ENCODE measurements at places on chromosomes 11 and 22.

- DNase-seq: no peak
Observed at GRCh38 chr11:2563213-2564007, 118.6 kb downstream of the KCNQ1 start.

GRCh38 chr11:121417607-121418006, 34.5 kb upstream of the SORL1 start:
- DNase-seq: no peak

DNA sequence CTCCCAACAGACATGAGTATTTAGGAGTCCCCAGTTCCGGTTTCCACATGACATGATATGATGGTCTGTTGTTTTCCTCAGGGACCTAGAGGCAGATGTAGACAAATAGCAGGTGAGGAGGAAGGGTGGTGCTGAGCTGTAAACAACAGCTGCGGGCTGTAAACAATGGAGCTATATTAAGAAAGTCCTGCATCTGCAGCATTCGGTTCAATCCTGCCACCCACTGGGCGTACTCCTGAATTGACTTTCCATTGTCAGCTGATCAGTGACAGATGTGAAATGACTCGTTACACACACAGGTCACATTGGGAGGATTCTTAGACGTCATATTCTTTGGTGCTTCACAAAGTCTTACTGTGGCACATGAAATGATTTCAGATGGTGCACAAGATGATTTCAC, 26.8 kb upstream of the RAG1 start:
- peak; percentile 36 for DNase-seq

- DNase-seq: no peak
Observed at GRCh38 chr11:57205041-57205641, 23.4 kb downstream of the LRRC55 start.

DNA sequence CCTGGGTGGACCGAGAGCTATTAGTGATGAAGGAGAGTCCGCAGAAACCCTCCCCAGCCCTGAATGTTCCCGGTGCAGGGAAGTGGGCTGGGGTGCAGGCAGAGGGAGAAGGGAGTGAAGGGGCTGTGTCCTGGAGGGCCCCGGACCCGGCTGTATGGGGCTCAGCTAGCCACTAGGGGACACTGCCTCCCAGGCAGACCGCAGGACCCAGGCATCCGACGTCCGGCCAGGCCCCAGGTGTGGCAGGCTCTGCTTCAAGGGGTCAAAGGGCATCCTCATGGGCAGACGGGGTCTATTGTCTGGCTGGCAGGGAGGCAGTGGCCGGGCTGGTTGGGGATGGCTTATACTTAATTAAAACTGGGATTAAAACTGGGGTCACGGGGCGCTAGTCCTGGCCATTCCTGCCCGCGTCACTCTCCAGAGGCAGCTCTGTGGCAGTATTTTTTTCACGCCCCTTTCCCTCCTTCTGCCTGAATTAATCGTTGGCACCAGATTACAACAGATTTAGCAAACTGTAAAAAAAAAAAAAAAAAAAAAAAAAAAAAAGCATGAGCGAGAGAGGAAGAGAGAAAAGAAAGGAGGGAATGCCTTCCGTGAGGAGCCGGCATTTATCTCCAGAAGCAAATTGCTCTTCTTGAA, 5.1 kb downstream of the FLRT1 start:
- DNase-seq: no peak

DNA sequence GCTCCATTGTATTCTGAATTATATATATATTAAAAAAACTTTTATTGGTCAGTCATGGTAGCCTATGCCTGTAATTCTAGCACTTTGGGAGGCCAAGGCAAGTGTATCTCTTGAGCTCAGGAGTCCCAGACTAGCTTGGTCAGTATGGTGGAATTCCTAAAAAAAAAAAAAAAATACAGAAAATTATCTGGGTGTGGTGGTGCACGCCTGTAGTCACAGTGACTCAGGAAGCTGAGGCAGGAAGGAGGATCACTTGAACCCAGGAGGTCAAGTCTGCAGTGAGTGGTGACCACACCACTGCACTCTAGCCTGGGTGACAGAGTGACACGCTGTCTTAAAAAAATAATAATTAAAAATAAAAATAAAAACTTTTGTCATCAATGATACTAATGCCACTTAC, 133.2 kb downstream of the FAT3 start:
- no peak for DNase-seq

- DNase-seq: no peak
Observed at GRCh38 chr22:44571566-44572413, 73.8 kb upstream of the RTL6 start.

GRCh38 chr22:19814428-19814827, 40.2 kb downstream of the GNB1L start:
- DNase-seq: no peak

GRCh38 chr22:27726686-27727449, 74.7 kb downstream of the MN1 start:
- DNase-seq: no peak

- no peak for DNase-seq
Observed at GRCh38 chr11:107791343-107792048, 67.1 kb downstream of the SLC35F2 start.

Data from activated CD4-positive, alpha-beta T cell treated with anti-CD3 and anti-CD28 coated beads, Interleukin-2, amount 50 U/mL, for 48 hours (primary cell).